ENCODE measurements at places on chromosomes 7 and 10. TPM values are rescaled to one million over a fixed set of nuclear protein-coding genes. Genes with fewer than 3 reads are reported as not detected.

TAS2R38 gene
- not detected for total RNA-seq

NACAD gene
- total RNA-seq, result 4.3 TPM

CLRN3 gene
- not detected for total RNA-seq

TDRD1 gene
- not detected for total RNA-seq

TBX20 gene
- total RNA-seq, result not detected

CYP2W1 gene
- not detected for total RNA-seq

SH2D4B gene
- total RNA-seq, result not detected

NEUROD6 gene
- not detected for total RNA-seq

TFPI2 gene
- total RNA-seq, result 33.1 TPM

DOCK4 gene
- total RNA-seq, result 164 TPM

PODXL gene
- total RNA-seq, result 264 TPM

TBL2 gene
- 34.8 TPM for total RNA-seq

ANKRD22 gene
- not detected for total RNA-seq

All from endothelial cell of umbilical vein (primary cell).